Left ventricle myocardium inferior (tissue), 1 donor: ENCODE measurements at places on chromosomes 7 and 10.
A peak's percentile ranks its signal among the peaks of the same experiment; 100 is the strongest.

- DNase-seq, result no peak
These were observed 11.0 kb downstream of the DLG5 start for GRCh38 chr10:77915319-77916105.

GRCh38 chr10:78475437-78475836 is 441.8 kb downstream of the RPS24 start:
- no peak for DNase-seq

GRCh38 chr10:100907773-100908363 is 4.9 kb upstream of the SLF2 start:
- no peak for DNase-seq

- peak; percentile 54 for DNase-seq
These were observed 5.5 kb upstream of the OPN4 start for GRCh38 chr10:86648704-86649427.

GRCh38 chr10:119245272-119245671 is 37.9 kb downstream of the GRK5 start:
- DNase-seq, result no peak

GRCh38 chr10:2117641-2118040 is 380.3 kb upstream of the ADARB2 start:
- DNase-seq, result no peak

DNA sequence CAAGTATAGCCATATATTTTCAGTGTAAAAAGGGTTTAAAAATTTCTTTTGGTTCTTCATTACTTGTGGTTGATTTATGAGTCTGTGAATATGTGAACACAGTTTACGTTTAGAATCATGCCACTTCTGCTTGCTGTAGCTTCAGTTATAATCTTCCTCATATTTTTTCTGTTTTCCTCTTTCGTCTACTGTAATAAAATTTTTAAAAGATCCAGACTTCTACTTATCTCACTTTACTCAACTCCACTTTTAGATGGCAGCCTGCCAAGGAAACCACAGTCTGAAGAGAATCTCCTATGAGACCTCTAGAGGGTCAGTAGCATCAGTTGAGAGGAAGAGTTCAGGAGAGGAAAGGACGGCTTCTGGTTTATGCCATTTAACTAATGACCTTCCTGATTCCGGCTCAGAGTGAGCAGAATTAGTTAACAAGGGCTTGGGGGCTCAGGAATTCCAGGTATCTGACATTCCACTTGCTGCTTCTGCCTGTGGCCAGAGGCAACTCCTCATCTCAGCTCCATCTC is 21.4 kb downstream of the CREB5 start:
- no peak for DNase-seq

GRCh38 chr10:69360485-69361302 is 56.0 kb downstream of the TACR2 start:
- peak; percentile 74 for DNase-seq

DNA sequence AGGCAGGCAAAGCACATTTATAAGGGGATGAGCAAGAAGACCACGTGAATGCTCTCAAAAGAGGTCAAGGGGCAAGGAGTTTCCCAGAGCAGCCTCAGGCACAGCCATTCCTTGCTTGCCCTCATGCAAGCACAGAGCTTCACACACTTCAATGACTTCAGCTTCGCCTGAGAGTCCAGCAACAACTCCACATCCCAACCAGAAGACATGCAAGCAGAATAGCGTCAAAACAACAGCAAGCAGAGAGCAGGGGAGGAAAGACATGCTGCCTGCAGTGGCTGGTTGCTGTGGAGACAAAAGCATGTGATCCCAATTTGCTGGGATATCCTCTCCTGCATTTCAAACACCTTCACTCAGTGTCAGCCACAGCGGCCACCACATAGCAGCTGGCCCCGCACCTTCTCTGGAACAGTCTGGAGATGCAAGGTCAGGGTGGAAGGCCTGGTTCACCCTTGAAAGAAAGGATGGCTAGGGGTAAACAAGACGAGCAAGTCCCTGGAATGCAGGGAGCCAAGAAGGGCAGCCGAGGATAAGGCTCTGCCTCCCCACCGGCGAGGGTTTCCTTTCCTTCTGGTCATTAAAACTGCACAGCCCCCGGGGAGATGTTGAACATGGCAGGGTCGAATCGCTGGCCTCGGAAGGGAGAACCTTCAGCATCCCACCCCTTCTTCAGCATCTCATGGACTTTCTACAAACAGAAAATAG is 60.2 kb upstream of the CAMK2B start:
- DNase-seq, result no peak

GRCh38 chr7:5709347-5709950 is 72.0 kb downstream of the RNF216 start:
- no peak for DNase-seq
